A549 treated with CORT108297 at 1 μM for 4 hours (cell line): ENCODE measurements at places on chromosomes 13 and 19. TPM values are rescaled to one million over a fixed set of nuclear protein-coding genes. Genes with fewer than 3 reads are reported as not detected.

CALR3 gene
- total RNA-seq = not detected in 5 replicates

PCDH8 gene
- not detected in 5 replicates for total RNA-seq

SIGLEC7 gene
- not detected in 5 replicates for total RNA-seq

NXNL1 gene
- total RNA-seq = not detected in 5 replicates

C19orf67 gene
- total RNA-seq = not detected in 5 replicates

REXO1 gene
- 16.8 to 21.2 TPM (median 20.8 TPM) in 5 replicates for total RNA-seq

ARRDC5 gene
- not detected in 5 replicates for total RNA-seq

SRRM5 gene
- total RNA-seq = 0.65 to 1.3 TPM (median 0.76 TPM) in 5 replicates

MBD3L2 gene
- total RNA-seq = not detected in 5 replicates

APLP1 gene
- total RNA-seq = 62.9 to 100 TPM (median 98.2 TPM) in 5 replicates

ICAM1 gene
- total RNA-seq = 2.8 to 6.5 TPM (median 5.1 TPM) in 5 replicates

LIPE gene
- 1.5 to 3.1 TPM (median 2.4 TPM) in 5 replicates for total RNA-seq

STAP2 gene
- 0.17 TPM in 1 of 5 replicates, not detected in the others for total RNA-seq

FXYD7 gene
- 0.12 to 0.42 TPM (median 0.23 TPM) in 4 of 5 replicates, not detected in the other for total RNA-seq
